ENCODE measurements at places on chromosomes 7 and 10.

DNA sequence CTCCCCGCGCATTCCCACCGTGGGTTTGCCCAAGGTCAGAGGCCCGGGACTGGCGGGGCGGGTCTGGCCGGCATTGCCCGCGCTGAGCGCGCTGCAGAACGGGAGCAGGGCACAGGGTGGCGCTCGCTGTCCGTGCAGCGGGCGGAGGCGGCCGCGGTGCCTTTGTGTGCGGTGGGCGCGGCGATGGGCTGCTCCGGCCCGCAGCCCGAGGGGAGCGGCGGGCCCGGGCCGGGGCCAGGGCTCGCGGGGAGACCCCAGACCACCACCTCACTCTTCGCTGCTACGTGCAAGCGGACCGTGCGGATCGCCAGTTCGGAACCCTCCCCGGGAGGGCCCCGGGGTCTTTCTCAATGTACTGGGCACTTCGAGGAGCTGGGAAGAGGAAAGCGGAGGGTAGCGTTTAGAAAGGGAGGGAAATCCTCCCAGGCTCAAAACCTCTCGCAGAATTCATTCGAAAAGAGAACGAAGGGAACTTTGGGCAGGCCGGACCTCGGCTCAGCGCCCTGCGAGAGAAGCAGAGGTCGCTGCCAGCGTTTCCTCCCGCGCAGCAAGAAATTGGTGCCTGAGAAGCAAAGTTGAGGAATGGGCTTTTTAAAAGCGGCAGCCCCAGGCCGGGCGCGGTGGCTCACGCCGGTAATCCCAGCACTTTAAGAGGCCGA is 8.5 kb downstream of the SP8 start:
- no peak for DNase-seq

GRCh38 chr10:4902571-4903011 is 60.6 kb upstream of the AKR1C1 start:
- no peak for DNase-seq

DNA sequence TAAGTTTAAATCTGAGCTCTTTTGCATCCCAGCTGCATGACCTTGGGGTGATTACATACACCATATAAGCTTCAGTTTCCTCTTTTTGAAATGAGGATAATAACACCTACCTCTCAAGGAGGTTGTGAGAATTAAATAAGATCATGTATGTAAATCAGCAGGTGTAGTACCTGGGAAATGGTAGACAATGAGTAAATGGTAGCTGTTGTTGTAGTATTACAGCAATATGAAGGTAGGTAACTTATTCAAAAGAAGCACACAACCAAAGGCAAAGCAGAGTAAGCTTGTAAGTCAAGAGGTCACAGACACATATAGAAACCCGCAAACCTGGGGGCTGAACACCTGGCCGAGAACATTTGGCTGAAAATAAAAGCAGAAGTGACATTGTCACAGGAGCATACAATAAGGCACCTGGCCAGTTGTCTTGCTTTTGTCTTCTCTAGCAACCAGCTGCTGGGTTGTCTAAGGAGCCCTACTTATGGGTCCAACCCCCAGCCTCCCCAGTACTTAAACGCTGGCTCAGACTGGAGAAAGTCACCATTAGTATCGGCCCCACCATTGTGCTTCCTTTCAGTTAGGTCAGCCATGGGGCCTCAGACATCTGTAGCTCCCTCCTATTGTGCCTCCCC is 203.6 kb upstream of the MKLN1 start:
- DNase-seq: no peak

DNA sequence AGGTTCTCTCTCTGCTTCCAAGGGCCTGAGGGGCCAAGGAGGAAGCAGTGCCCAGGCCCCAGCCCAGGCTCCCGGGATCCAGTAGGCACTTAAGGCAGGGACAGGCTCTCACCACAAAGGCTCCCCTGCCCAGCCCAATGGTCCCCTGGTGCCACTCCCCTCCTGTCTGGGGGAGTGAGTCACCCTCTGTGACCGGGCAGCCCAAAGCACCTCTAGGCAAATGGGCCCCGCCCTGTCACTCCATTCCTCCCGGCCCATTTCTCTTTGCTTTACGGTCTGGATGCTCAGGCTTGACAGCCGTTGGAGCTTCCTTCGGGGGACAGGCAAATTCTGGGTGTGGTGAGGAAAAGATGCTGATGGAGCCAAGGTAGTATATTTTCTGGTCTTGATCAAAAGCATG is at the start of gene CALHM3:
Gene CALHM3, minus strand, starts transcription at position 106 of the 400 bp plus-strand sequence. CDS start 208 bp downstream, outside the sequence.
- DNase-seq: no peak

- no peak for DNase-seq
Measured at GRCh38 chr10:16948361-16948760, 131.1 kb upstream of the RSU1 start.

- no peak for DNase-seq
Measured at GRCh38 chr10:600876-601659, 88.4 kb downstream of the DIP2C start.

- DNase-seq: no peak
Measured at GRCh38 chr10:97444212-97444611, 1.6 kb downstream of the EXOSC1 start.

GRCh38 chr7:92447345-92448204 is at the start of gene GATAD1:
GATAD1 (plus strand) TSS chr7:92447482; CDS start chr7:92447730, 248 bp downstream.
- DNase-seq: peak; percentile 83

DNA sequence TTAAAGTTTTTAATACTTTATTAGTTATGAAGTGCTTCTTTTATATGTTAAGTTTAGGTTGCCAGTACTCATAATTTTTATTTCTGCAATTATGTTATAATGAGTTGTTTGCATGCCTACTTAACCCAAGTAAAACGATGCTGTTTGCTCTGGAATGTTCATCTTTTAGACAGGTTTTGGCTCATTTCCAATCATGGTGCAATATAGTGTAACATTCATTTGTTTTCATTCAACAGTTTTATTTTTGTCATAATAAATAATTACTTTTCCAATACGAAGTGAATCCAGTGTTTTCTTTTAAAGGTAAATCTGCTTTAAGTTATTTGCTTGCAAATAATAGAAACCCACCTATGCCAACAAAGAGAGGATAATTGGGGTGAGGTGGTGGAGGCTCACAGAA is 22.1 kb downstream of the ARL5B start:
- no peak for DNase-seq

- DNase-seq: no peak
Measured at GRCh38 chr10:49585387-49585786, 24.7 kb upstream of the SLC18A3 start.

GRCh38 chr10:9987197-9987596 is 1030.5 kb upstream of the CELF2 start:
- no peak for DNase-seq

- peak; percentile 34 for DNase-seq
Measured at GRCh38 chr10:79056736-79057391, 11.9 kb upstream of the ZMIZ1 start.

GRCh38 chr7:46589286-46589685 is 668.2 kb upstream of the IGFBP3 start:
- DNase-seq: no peak

DNA sequence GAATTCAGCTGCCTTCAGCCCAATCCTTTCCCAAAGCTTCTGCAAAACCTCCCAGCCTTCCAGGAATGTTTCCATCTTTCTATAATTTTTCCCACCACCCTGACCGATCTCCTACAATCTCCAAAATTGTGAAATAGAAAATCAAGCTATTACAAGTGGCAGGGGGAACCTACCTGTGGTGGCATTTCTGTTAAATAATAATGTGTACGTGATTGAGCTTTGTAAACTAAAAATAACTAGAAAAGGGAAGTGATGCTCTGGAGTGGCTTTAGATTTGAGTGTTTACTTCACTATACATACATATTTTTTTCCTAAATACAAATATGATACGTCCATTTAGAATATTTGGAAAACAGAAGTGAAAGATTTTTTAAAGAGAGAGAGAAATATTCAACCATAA is 593.6 kb downstream of the GRM8 start:
- DNase-seq: no peak

DNA sequence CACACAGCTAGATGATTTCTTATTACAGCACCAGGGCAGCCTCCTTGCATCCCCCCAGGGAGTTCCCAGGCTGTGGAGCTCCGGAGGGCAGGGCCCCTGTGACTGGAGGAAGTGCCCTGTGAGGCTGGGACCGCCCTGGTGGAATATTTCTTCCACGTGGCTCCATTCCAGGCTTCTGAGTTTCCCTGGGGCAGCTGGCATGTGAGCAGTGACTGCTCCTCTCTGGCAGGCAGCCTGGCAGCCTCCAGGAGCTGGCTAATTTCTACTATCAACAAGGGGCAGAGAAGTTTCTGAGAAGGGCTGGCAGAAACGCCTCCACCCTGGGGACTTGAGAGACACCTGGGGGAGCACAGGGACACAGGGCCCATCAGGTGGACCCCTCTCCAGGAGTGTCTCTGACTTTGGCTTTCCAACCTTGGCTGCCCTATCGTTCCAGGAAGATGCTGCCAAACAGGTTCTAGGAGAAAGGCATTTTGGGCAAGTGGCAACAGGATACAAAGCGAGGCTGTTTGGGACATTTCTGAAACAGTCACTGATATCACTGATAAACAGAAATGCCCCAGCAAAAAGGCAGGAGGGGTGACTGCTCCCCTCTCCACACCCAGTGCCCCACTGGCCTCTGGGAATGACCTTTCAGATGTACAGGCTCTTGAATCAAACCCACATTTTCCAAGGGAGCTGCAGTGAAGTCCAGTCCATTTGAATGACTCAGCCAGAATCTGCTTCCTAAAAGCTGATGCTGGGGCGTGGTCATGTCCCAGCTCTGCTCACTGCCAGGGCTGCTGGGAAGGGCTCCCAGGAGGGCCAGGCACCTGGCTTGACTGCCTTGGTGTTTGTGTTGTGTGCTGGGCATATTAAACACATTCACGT is 16.1 kb downstream of the MYOF start:
- no peak for DNase-seq

Measured in activated naive CD4-positive, alpha-beta T cell treated with anti-CD3 and anti-CD28 coated beads, Interleukin-2, amount 50 U/mL, for 72 hours (primary cell).